ENCODE measurements at places on chromosomes 1 and 21. TPM values are rescaled to one million over a fixed set of nuclear protein-coding genes. Genes with fewer than 3 reads are reported as not detected.

RCSD1 gene
- 74.6 TPM for polyA plus RNA-seq

CD1D gene
- 0.15 TPM for polyA plus RNA-seq

HSD3B1 gene
- not detected for polyA plus RNA-seq

UBE2U gene
- polyA plus RNA-seq, result not detected

TCHHL1 gene
- not detected for polyA plus RNA-seq

RALGPS2 gene
- 0.43 TPM for polyA plus RNA-seq

DNA sequence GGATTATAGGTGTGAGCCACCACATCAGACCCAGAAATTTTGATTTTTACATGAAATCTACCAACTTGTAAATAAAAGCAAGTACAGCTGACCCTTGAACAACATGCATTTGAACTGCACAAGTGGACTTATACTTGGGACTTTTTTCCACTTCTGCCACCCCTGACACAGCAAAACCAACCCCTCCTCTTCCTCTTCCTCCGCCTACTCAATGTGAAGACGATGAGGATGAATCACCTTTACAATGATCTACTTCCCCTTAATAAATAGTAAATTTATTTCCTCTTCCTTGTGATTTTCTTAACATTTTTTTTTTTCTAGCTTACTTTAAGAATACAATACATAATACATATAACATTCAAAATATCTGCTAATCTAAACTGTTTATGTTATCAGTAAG lies 17.5 kb upstream of the YRDC start:
- no peak for DNase-seq

DNA sequence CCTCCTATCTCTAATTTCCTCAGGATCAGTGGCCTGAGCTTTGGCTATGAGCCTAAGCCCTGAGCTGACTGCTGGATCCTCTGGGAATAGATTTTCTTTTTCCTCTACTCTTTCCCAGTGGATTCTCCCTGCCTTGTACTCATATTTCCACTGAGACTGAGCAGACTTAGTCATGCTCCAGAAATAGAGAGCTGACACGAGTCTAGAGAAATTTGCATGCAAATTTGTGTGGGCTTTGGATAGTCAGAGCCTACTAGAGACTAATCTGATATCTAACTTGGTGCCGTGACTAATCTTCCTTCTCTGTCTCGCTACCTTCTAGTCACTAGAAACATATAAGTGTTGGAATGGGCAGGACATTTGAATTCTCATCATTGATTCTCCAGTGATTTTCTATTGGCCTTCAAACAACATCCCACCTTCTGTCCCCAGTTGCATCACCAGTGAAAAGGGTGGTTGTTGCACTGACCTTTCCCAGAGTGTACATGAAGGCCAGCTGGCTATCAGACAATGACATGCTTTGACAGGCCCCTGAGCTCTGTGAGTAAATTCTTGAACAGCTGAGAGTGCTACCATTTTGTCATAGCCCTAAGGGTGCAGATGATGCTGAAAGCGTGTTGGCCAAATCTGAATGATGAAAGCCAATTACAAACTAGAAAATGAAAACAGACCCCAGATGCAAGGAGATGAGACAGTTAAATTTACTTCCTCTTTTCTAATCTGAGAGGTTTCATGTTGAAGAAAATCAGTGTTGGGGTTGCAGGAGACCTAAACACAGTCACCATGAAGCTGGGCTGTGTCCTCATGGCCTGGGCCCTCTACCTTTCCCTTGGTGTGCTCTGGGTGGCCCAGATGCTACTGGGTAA lies at the start of gene FCRLA:
Gene FCRLA, plus strand, starts transcription at position 748 of the 866 bp plus-strand sequence. Its CDS starts 36 bp downstream, at position 784.
- DNase-seq, result peak; percentile 88

- no peak for DNase-seq
Observed at GRCh38 chr1:201543871-201544642, 5.1 kb downstream of the NAV1 start.

DNA sequence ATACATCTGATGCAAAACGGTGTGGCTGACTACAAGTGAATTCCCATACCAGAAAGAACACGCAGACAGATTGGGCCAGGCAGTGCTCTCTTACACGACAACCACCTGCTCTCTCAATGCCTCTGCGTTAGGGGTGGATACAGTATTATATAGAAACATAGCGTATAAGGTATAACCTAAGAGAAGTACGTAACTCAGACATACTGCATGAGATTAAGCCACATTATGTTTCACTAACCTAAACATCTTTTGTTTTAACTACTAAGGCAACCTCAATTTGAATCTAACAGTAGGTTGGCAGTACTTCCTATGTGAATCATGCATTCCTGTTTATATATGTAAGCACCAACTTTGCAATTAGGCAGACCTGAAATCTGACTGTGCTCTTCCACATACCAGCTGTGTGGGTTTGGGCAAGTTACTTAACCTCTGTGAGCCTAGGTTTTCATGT lies 58.1 kb upstream of the COA6 start:
- no peak for DNase-seq

DNA sequence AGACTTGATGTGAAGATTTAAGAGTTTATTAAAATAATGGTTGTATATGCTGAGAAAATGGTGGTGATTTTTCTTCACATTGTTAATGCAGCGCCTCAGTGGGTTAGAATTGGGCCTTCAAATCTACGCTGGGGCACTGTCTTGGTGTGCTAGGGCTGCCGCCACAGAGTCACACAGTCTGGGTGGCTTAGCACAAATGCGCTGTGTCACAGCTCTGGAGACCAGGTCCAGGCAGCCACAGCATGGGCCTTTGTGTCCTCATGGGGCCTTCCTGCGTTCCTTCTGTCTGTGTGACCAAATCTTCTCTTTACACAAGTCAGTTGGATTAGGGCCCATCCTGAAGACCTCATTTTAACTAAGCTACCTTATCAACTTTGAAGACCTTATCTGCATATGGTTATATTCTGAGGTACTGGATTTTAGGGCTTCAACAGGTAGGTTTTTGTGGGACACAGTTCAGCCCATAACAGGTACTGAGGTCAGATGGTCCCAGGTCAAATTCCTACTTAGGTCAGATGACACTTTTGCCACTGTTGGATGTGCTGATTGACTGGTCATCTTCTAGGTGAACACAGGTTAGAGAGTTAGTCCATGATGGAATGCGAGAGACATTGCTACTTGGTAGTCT lies 17.5 kb downstream of the TRAPPC10 start:
- no peak for DNase-seq

DNA sequence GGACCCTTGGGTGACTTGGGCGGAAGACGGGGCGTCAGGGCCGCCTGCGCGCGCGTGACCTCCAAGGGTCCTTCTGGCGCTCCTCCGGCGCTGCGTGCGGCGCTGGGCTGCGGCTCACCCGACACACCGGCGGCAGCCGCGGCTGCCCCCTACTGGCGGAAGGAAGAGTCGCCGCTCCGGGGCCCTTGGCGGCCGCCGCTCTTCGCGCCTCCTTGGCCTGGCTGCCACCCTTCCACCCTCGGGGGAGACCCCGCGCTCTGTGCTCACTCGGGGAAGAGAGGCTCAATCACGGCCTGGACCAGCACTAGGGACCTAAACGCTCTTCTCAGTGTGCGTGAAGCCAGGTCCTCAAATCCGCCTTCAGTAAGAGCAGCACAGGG lies 89.7 kb downstream of the DMRTA2 start:
- DNase-seq, result no peak

DNA sequence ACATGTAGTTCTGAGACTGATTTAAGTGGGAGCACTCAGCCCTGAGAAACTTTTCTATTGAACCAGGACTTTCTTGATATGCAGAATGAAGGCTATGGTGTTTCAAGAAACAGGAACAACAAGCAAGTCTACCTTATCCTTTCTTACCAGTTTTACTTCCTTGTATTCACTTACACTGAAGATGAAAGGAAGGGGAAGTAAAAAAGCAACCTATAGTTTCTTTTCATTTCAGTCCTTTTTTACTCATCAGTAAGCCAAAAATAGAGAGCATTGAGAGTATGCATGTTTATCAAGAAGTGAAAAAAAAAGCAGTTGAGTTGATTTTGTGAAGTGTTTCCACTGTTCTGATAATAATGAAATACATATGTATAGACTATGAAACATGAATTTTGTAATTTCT lies 1010.3 kb downstream of the AMY1C start:
- DNase-seq, result peak; percentile 48

- no peak for DNase-seq
Observed at GRCh38 chr1:113808450-113809195, 3.7 kb downstream of the RSBN1 start.

- no peak for DNase-seq
Observed at GRCh38 chr1:14593302-14593701, 5.2 kb upstream of the KAZN start.

GRCh38 chr21:39238275-39238674 lies 55.0 kb upstream of the PSMG1 start:
- DNase-seq, result no peak

- DNase-seq, result no peak
Observed at GRCh38 chr1:15211424-15211823, 35.6 kb upstream of the FHAD1 start.

DNA sequence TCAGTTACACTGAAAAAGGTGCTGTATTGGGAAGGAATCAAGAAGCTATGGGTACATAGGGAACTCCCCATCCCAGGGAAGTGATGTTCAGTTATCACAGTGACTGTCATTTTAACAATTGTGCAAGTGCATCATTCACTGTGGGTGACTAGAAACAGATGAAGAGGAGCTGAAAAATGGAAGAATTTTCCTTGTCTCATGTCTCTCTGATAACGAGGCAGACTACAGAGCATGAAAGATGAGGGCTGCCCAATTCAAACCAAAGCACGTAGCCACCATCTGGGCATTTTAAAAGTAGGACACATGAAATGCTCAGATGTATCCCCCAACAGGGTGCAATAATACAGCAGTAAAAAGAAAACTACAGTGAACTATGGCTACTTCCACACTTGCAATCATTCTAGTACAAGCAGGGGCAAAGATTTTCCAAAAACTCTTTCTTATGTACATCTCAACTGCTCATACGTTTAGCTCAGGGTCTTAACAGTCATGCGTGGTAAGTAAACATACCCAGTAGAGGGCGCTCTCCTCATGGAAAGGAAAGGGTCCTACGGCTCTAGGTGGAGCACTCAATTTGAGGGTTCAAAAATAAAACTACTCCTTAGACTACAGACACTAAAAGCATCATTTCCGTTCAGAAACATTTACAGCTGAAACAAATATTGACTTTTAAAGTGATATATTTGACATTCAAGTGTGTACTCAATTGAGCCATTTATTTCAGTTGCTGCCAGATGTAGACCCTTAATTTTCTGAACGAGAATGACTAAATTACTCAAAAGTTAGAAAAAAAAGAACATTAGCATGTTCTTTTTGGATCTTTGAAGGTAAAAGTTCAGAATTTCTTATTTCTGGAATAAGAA lies 143.2 kb downstream of the KCTD3 start:
- DNase-seq, result no peak

DNA sequence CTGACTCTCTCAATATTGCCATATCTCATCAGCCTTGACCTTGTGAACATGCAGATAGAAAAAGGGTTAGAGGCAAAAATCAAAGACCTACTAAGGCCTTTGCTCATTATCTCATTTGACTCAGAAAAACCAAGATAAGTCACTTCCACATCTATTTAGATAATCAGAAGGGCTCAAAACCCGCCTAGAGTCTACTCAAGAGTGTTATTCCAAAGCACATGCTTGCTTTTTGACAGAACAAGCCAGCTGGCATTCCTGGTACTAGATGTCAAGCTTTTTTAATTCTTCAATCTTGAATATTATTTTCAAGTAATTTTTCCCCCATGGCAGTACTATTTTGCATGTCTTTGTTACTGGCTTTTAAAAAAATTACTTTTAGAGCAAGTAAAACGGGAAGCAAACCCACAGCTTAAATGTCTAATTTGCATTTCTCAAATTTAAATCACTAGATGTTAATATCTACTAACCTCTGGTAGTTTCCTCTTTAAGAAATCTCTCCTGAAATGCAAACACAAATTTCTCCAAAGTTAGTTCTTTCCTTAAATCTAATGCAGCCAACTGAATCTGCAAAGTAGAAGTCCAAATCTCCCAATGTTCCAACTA lies 51.5 kb downstream of the APP start:
- no peak for DNase-seq

- no peak for DNase-seq
Observed at GRCh38 chr1:236888126-236888525, 93.0 kb downstream of the MTR start.

DNA sequence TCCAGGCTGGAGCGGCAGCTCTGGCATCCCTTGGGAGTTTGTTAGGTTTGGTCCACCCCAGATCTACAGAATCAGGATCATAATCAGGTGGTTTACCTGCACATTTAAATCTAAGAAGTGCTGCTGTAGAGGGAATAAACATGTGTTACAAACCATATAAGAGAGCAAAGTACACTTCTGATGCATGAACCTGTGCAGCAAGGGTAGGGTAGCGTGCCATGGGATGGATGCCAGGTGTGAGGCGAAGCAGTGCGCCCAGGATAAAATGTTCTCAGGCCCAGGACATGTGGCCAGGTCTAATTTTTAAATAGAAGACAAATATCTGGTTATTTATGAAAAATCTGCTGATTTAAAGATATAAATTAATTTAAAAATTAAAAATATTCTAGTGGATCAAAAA lies 308.8 kb upstream of the USP24 start:
- no peak for DNase-seq

DNA sequence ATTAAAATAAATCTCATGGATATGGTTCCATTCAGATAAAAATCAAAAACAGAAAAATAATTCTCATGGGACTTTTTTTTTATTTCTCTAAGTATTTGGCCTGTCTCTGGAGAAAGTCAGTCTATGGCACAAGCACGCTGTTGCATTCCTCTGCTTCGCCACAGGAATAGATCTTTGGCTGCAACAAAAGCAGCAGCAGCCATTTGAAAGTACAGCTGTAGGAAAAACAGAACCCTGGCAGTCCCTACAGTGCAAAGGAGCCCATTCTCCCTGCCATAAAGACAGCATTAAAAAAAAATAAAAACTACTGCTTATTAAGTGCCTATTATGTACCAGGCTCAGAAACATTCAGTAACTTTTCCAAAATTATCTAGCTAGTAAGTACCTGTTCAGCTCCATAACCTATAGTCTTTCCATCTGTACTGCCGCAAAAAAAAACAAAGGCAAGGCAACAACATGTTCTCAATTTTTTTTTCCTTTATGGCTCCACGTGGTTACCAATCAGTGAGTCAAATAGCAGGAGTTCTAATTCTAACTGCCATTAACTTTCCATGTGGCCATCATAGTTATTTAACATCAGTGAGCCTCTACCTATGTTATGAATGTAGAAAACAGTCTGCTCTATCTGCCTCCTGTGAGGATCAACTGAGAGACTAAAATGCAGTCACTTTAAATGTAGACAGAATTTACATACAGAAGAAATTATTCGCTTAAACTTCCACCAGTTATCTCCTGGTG lies 22.7 kb downstream of the SLC35D1 start:
- DNase-seq, result no peak

GRCh38 chr1:209106237-209106741 lies 477.2 kb upstream of the CAMK1G start:
- no peak for DNase-seq

DNA sequence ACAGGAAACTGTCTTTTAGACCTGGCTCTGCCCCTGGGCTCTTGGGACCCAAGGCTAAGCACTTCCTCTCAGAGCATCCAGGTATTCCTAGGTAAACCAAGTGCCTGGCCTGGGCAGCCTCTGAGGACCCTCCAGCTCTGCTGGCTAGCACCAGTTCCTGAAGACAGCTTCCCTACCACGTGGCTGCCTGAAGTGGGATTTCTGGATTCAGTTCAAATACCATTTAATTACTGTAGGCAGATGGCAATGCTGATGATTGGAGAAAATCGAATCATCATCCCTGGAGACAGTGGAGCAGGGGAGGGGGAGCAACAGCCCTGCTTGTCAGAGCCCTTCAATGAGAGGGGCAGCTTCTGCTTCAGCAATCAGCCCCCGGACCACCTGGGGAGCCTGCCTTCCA lies 11.9 kb downstream of the KIF21B start:
- no peak for DNase-seq

Data from GM12878 (cell line).